ENCODE measurements at places on chromosomes 5 and 9. TPM values are rescaled to one million over a fixed set of nuclear protein-coding genes. Genes with fewer than 3 reads are reported as not detected.

- no peak for DNase-seq
Observed at GRCh38 chr5:153187503-153187902, 303.0 kb upstream of the GRIA1 start.

The SLC36A2 gene
- not detected for total RNA-seq

DNA sequence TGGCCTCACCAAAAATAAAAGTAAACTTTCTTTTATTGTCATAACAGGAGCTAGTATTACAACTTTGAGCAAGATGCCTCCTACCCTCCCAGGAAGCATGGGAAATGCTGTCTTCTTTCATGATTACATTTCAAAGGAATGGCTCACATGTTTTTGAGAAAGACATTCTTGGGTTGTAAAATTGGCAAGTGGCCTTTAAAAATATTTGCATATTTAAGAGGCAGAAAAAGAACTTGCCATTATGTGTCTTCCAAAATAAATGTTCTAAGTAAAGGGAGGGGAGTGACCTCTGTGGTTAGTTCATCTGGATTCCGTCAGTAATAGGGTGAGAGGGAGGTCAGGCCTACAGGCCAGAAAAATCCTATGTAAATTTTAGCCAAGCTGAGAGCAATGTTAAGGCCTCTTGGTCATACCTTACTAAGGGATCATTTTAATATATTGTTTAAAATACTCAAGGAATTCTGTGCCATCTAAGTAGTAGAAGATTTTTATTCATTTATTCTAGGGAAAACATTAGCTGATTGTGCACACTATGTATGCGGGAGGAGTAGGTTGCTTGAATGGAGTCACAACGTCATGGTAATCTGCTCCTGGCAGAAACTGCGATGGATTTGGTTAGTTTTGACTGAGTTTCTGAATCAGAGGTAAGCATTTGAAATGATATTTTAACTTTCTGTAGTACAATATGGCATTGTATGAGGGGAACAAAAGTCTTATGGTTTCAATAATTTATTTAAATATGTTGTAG, 1485.7 kb upstream of the CDH9 start:
- no peak for DNase-seq

The SHB gene
- 27.4 TPM for total RNA-seq

DNA sequence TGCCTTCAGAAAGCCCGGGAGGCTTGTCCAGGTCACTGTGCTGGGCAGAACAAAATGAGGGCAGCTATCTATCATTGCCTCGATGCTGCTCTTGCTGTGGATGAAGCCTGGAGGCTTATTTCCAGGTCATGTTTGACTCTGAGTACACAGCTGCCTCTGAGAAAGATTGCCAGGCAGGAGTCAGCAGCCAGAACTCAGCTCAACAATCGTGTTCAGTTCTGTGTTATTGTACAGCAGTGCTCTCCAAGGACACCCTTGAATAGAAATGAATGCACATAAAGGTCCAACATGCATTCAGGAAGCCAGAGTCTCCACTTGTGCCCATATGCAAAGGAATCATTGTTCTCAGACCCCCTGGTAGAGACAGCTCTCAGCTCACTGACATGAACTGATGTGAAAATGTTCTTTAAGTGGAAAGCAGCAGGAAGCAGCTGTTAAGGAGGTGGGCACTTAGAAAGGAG, 61.7 kb upstream of the ZFR start:
- no peak for DNase-seq

- DNase-seq, result no peak
Observed at GRCh38 chr9:120630333-120630732, 50.4 kb upstream of the CDK5RAP2 start.

DNA sequence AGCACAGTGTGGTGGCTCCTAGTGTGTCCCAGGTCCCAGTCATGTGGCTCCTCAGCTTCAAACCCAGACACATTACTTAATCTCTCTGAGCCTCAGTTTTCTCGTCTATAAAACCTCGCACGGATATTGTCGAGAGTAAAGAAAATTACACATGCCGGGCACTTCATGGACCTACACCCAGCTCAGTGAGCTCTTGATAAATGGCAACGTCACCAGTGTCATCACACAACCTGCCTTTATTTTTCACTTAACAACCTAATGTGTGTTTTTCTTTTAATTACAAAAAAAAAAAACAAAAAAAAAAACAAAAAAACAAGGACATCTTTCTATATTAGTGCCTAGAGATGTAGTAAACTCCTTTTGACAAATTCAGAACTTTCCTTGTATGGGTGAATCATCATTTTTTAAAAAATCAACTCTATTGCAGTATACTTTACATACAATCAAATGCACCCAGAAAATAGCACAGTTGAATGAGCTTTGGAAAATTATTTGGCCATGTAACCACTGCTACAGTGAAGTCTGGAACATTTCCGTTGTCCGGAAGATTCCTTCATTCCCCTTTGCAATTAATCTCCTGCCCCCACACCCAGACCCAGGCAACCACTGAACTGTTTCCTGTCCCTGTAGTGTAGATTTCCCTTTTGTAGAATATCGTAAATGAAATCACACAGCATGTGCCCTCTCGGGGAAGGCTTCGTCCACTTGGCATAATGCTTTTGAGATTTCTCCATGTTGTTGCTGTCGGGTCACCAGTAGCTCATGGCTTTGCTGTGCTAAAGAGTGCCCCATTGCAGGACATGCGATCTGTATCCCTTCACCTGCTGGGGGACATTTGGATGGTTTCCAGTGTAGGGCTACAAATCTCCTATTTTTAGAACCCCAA, 100.4 kb upstream of the LARP1 start:
- peak; percentile 33 for DNase-seq

DNA sequence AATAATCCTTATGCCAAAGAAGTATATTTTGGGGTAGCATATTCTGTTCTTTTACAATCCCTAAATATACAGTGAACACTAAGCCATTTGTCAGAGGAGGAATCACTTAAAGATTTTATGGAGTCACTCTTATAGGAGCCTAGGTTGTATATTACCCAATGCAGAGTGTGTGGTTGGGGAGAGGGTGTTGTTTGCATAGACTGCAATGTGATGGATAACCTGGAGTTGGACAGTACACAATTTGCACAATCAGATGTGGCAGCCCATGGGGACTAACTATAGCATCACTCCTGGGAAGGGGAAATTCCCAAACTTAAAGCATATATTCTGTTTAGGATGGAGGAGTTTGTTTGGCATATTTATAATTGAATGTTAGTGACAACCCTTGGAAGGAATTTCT, 9.6 kb upstream of the NDFIP1 start:
- DNase-seq, result no peak

The LECT2 gene
- total RNA-seq, result not detected

GRCh38 chr9:5764130-5764868, 68.6 kb downstream of the ERMP1 start:
- no peak for DNase-seq

The FASTKD3 gene
- total RNA-seq, result 14.6 TPM
